Activated gamma-delta T cell treated with anti-CD3 and anti-CD28 coated beads, Interleukin-2, amount 50 U/mL, for 16 hours (primary cell): ENCODE measurements at places on chromosomes 12 and 14.

DNA sequence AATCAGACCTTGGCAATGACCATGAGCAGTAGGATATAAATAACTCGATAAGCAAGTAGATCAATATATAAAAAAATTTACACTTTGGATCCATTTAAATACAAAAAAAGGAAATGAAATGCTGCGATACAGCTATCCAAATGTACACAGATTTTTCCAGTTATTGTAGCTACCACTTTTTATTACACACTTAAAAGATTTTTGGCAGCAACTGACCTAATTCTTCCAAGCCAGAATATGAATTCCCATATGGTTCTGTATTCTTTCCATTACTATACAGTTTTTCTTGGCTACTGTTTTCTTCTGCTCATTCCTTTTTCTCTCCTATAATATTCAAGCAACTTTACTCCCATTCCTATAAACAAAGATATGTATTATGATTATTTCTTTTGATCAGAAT, 52.2 kb downstream of the TMTC1 start:
- no peak for DNase-seq

- DNase-seq, result no peak
Measured at GRCh38 chr14:100816950-100817901, 8.7 kb upstream of the MEG3 start.

DNA sequence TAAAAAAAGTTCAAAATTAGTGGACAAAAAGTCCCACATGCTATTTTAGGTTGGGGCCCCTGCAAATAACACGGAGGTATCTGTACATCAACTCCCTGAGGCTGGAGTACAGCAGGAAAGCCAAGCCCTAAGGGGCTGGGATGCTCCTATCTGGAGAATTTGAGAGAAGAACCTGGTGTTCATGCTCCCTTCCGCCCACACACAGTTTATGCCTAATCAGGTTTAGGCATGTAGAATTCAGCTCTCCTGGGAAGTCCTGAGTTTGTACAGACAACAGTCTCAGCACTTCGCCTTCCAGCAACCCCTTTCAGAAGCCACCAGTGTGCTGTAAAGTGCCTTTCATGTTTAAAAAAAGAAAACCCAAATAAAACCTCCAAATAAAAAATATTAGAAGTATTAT, 237.3 kb upstream of the GRIP1 start:
- no peak for DNase-seq

DNA sequence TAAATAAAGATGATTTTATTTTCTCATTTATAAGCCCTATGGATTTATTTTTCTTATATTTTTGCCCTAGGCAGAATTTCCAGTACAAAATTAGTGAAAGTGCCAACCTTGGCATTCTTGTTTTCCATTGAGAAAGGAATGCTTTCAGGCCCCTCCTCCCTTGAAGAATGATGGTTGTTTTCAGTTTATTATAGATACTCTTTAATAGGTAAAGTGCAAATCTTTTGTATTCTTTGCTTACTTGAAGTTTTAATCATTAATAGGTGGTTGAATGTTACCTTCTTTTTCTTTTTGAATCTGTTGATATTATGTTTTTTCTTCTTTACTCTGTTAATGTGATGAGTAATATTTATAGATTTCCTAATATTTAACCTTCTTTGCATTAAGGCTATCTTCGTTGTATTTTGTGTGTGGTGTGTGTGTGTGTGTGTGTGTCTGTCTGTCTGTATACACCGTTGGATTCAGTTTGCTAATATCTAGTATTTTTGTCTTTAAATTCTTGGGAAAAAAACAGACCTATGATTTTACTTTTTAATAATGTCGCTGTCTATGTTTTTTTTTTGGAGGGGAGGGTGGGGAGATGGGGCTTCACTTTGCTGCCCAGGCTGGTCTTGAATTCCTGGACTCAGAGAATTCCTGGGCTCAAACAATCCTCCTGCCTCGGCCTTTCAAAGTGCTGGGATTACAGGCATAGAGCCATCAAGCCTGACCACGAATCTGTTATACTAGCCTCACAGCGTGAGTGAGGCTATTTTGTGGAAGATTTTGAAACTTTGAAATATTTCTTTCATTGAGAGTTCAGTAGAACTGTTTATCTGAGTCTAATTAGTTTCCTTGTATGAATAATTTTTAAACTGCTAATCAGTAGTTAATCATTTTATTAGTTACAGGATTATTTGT, 13.5 kb downstream of the SRGAP1 start:
- DNase-seq, result no peak

- no peak for DNase-seq
Measured at GRCh38 chr12:49339464-49339861, 2.5 kb upstream of the C1QL4 start.
